RPMI8226 (cell line): ENCODE measurements at places on chromosomes 1 and 21.

DNA sequence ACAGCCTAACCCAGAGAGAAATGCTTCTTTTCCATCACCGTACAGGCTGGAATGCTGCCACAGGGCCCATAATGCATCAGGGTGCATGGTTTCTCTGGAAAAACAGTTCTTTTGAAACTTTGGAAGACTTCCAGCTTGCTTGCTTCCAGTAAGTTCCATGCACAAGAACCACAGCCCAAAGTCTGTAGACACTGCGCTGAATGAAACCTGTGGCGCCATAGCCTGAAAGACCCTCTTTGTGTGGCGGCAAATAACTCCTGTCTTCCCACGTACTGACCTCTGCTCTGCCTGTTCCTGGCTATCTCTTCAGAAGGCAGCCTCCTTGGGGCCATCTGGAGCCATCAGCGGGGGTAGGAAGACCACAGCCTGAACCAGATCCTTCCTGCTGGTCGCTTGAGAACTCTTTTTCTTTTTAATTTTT is 15.1 kb downstream of the MIIP start:
- DNase-seq, result no peak

- DNase-seq, result peak; percentile 81
These were observed at the start of gene IL10 for GRCh38 chr1:206772243-206772937. IL10 (minus strand) TSS chr1:206772494; CDS start chr1:206772435, 59 bp downstream.

DNA sequence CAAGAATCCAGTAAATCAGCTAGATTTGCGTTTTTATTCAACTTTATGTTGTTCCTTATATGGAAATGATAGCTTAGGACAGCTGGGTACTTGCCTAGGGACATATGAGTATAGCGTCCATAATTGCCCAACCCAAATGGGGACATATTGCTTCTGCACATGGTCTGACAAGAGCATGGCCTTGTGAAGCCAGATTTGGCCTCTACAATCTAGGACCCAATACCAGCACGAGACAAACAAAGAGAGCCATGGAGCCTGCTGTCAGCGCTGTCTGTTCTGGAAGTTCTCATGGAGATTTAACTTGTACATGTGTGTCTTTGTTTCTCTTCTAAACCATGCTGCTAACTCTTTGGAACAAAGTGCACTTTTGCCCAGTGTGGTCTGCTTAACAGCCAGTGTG is 240.0 kb upstream of the CAMK1G start:
- no peak for DNase-seq

GRCh38 chr1:106465666-106466065 is 590.8 kb upstream of the PRMT6 start:
- no peak for DNase-seq

GRCh38 chr1:20078171-20078651 is 8.2 kb downstream of the PLA2G5 start:
- DNase-seq, result peak; percentile 67

GRCh38 chr1:28343405-28343804 is 14.6 kb downstream of the MED18 start:
- no peak for DNase-seq

- DNase-seq, result no peak
These were observed 6.7 kb downstream of the CRP start for GRCh38 chr1:159707472-159708260.

DNA sequence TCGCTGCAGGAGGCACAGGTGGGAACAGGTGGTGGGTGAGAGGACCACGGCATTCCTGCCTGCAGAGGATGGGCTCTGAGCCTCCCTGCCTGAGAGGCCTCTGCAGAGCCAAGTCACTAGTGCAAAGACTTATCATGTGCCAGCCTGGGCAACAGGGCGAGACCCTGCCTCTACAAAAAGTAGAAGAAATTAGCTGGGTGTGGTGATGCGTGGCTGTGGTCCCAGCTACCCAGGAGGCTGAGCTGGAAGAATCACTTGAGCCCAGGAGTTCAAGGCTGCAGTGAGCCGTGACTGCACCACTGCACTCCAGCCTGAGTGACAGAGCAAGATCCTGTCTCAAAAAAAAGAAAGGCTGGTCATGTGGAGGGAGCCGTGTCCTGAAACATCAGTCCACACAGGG is 46.4 kb downstream of the PKNOX1 start:
- no peak for DNase-seq

DNA sequence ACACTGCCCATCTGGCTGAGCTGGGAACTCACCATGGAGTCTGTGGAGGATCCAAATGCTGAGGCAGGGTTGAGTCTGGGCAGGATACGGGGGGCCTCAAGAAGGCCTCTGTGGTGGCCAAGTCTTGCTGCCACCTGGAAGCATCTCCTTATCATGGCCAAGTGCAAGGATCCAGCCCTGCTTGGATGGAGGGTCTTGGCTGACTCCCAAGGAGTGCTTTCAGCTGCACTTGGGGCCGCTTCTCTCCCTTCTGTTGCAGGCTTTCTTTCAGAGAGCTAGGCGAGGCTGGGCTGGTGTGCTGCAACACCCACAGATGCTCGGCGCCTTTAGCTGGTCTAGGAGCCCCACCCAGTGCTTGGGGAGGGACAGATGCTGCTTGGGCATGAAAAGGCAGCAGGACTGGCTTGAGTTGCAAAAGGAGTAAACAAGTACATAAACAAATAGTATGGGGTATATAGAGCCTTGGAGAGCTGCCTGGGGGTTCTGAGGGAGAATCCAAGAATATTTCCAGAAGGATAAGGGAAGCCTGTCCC is at the start of gene THEM5:
Gene THEM5 (minus strand): TSS at position 302 of the 533 bp plus-strand sequence. CDS start 147 bp downstream, at position 155.
- peak; percentile 42 for DNase-seq

GRCh38 chr1:226302731-226303130 is 6.2 kb downstream of the LIN9 start:
- no peak for DNase-seq

- DNase-seq, result no peak
These were observed 315.8 kb upstream of the USP24 start for GRCh38 chr1:55530749-55531478.

GRCh38 chr1:29631836-29632805 is 395.8 kb downstream of the PTPRU start:
- DNase-seq, result no peak

DNA sequence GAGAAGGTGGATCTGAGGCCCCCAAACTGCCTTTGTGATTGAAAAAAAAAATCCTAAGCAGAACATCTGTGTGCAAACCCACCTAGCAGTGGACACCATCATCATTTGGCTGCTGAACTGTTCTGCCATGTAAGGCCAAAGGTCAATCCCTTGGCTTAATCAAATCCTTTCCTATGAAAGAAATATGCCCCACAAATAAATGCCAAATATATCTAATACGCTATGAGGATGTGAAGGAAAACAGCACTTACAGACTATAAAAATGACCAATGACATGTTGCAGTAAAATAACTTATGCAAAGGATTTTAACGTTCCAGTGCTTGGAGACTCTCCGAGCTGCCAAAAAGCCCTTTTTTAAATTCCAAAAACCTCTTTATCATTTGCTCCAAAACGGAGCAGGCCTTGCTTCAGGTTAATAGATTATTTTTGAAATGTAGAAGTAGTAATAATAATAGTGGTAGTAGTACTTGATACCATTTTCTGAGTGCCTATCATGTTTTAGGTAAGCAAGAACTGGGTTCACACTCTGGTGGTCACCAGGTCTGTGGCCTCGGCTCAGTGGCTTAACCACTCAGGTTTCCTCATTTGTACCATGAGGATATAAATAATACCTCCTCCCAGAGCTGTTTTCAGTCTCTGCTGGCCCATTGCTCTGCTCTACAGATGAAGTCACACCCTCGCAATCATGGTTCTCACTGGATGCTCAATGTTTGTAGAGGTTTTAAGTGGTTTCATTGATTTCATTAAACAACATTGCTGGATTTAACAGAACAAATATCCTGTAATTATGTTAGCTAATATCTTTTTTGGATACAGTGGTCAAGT is 47.9 kb upstream of the EDEM3 start:
- DNase-seq, result no peak

DNA sequence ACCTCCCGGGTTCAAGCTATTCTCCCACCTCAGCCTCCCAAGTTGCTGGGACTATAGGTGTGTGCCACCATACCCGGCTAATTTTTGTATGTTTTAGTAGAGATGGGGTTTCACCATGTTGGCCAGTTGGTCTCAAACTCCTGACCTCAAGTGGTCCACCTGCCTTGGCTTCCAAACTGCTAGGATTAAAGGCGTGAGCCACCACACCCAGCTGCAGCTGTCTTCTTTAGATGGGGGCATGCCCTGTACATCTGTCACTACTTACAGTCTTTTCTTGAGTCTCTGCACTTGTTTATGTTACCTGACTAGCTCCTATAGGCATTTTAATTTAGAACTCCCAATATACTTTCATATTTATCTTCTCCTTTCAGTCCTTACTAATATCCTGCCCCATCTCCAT is 64.2 kb downstream of the SELENOF start:
- DNase-seq, result no peak

- DNase-seq, result peak; percentile 78
These were observed 21.8 kb upstream of the SDHB start for GRCh38 chr1:17075470-17076255.

DNA sequence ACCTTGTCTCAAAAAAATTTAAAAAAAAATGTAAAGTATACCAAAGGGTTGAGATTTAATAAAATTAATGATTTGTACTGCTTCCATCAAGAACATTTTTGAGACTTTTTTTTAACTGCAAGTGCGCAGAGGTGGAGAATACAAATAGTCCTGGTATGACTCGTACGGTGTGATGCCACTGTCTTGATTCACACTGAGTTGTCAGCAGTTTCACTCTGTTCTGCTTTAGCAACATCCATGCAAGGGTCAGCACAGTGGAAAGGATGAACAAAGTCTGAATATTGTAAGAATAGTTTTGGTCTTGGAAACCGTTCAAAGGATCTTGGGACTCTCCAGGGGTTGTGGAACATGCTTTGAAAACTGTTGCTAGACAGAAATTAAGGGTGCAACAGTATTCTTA is 40.2 kb downstream of the EXO1 start:
- DNase-seq, result no peak

DNA sequence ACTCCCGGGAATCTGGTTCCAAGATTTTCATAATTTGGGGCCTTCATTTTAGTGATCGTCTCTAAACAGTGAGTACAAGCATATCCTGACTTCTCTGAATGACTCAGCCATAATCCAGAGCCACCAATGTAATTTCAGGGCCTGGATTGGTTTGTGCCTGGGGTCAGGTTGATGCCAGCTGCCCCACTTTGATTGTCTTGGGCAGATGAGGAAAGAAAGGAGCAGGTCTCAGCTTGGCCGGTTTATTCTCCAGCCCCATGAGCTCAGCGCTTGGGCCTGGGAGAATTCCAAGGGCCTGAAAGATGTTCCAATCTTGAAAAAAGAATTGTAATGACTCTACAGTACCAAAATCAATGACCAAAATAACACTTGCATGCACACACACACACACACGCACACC is 71.2 kb upstream of the ECE1 start:
- DNase-seq, result no peak

DNA sequence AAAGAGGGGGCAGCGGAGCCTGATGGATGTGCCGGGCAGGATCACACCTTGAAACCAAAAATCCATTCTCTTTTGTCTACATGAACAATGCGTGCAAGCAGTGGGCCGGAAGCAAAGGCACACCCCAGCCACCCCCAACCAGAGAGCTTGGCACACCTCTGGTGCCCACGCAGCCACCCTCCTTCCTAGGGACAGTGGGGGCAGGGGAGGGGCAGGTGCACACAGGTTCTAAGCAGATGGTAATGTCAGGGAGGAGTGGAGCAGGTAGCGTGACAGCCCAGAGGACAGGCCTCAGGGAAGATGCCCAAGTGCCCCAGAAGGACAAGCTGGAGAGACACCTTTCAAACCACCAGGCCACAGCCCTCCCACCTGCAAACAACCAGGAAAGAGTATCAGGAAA is 36.5 kb downstream of the SYF2 start:
- no peak for DNase-seq

DNA sequence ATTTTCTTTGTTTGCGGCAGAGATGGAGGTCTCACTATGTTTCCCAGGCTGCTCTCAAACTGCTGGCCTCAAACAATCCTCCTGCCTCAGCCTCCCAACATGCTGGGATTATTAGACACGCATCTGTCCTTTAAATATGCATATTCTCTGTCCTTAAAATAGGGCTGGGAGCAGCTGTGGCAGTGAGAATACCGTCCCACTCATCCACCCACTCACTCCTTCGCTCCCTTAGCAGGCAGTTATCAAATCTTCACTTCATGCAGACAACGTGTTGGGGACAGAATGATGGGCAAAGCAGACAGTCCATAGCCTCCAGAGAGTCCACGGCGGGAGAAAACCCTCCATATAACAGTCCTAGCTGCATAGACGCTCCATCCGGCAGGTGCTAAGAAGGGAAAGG is 179.4 kb downstream of the ZBTB18 start:
- DNase-seq, result no peak

DNA sequence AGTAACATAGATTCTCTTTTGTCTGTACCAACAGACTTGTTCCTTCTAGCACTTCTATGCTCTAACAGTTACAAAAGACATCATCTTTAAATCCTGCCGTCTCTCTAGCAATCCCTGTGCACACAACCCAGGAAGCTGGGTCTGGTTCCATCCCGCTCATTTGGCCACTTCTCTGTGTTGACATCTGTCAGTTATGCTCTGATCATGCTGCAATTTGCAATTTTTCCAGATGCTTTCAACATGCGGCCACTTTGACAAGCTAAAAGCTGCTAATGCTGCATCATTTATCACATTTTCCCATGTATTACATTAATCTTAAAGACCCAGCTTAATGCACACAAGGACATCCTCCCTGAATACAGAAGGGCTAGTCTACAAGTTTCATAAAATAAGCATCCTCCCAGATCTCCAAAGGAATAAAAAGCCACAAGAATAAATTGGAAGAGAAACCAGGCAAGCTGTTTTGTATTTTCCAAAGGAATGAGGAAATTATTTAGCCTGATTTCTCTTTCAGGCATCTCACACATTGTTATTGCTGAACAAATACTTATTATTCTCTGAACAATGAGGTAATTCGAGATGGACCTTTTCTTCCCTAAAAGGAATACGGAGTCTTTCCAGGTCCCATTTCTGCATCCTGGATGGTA is 19.0 kb upstream of the LRRC52 start:
- DNase-seq, result no peak

DNA sequence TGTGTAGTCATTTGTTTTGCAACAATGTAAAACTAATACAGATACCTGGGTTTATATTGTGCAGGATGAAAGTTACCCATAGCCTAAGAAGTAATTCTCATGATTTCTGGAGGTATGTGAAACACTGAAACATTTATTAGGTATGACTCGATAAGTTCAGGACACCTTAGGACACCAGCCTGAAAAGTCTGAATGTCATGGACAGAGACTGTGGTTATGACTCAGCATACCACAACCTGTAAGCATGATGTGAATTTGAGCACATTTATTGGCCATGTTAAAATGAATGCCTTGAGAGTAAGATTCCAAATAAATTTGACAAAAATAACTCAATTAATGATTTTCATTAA is 1471.7 kb upstream of the B3GALT2 start:
- DNase-seq, result peak; percentile 11

DNA sequence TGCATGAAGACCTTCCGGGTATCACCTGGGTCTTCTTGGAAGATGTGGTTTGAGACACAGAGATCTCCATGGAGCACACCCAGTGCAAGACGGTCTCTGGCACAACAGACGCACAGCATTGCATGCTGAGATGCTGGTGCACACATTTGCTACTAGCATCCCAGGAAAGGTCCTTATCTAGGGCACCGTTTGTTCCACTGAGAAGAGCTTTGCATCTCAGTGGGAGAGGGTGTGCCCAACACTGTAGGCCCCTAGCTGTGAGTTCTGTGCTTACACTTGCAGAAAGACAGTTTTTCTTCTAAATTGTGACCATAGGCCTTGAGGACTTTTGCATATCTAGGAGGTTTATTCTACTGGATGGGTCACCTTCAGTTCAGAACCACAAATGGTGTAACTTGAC is 554.1 kb downstream of the MATN1 start:
- DNase-seq, result no peak

- DNase-seq, result peak; percentile 69
These were observed 366.3 kb upstream of the ESRRG start for GRCh38 chr1:217089361-217090014.

GRCh38 chr1:8441426-8441825 is 123.5 kb downstream of the SLC45A1 start:
- no peak for DNase-seq
